AG09319 (cell line): ENCODE measurements at places on chromosomes 4 and X.

DNA sequence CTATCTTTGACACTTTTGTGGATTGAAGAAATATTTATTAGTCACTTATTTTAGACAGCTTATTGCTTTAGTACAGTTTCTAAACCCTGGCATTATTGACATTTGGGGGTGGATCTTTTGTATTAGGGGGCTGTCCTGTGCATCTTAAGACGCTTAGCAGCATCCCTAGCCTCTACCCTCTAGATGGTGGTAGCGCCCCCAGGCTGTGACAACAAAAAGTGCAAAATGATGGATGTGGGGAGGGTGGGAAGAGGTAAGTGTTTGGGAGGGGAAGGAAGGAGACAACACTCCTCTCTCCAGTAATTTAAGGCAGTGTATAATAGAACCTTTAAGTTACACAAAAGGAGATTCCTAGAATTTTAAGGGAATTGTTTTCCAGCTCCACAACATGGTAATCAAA lies 1210.6 kb downstream of the C4orf33 start:
- DNase-seq: no peak

- DNase-seq: no peak
These were observed 23.9 kb downstream of the MOB1B start for GRCh38 chr4:70925899-70926635.

DNA sequence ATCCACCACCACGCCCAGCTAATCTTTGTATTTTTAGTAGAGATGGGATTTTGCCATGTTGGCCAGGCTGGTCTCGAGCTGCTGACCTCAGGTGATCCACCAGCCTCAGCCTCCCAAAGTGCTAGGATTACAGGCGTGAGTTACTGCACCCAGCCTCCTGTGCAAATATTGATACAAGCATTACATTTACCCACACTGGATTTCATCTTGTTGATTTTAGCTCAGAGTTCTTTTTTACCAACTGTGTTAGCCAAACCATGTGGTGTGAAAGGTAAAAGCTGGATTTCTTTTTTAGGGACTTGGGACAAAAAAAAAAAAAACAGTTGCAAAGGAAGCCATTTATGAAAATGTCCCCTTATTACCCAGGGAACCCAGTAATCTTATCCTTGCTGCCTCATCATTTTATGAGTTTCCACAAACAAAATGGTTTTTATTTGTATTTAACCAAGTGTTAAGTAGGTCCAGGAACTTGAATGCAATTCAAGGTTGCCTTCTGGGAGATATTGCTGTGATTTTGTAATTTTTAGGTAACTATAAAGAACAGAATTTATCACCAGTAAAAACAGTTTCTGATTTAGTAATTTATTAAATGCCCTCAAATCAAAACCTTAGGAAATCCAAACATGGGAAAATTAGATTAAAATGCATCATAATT lies 202.5 kb downstream of the PALLD start:
- no peak for DNase-seq

DNA sequence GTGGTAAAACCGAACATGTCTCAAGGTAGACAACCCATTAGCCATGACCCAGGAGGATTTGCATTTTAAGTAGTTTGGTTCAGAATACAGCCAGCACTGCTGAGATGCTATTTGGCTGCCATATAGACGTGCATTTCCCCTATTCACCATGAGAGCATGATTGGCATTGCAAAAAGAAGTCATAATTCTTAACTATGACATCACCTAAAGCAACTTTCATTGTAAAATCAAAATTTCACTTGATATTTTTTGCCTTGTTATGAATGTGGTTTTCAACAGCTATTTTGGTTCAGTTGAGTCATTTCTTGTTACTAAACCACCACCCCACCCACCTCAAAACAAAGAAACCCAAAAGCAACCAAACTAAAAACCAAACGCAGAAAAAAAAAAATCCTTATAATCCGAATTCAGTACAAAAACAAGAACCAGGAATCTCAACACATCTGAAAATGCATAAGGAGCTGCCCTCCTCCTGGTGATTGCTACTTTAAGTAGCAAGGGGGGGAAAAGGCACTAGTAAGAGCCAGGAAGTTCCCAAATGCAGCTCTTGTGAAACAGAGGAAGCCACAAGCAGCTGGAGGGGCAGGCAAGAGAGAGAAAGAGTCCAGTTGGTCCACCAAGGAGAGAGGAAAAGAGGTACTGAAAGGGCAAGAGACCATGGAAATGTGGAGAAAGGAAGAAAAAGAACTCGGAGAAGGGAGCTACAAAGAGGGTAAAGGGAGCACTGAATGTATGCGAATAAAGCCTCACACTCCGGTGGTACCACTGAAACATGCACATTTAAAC lies 3.1 kb downstream of the SLITRK4 start:
- DNase-seq: no peak

DNA sequence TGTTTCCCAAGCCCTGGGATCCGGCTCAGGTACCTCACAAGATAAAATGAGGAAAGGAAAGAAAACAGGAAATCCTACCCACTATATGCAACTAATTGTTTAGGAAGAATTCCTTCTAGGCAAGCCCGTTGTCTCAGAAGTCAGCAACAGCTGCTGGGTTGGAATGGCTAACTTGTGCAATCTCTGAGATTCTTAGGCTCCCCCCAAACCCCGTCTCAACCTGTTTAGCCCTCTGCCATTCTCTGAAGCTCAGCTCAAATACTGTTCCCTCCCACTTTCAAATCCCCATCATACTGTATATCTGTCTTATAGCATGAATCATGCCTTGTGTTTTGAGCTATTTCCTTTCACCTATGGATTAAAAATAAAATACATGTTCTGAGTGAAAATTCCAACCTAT lies 28.9 kb downstream of the STARD8 start:
- no peak for DNase-seq

- no peak for DNase-seq
These were observed 25.4 kb upstream of the XAGE1B start for GRCh38 chrX:52542311-52542710.

- no peak for DNase-seq
These were observed 2.2 kb downstream of the UGT2B4 start for GRCh38 chr4:69493515-69493914.

DNA sequence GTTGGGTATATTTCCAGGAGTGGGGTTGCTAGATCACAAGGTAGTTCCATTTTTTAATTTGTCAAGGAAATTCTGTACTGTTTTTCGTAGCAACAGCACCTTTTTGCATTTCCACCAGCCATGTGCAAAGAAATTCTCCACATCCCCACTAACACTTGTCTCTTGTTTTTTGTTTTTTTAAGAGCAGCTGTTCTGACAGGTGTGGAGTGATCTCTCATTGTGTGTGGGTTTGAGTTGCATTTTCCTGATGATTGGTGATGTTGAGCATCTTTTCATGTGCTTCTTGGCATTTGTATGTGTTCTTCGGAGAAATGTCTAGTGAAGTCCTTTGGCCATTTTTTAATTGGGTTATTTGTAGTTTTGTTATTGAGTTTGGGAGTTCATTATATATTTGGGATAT lies 80.3 kb upstream of the PUDP start:
- no peak for DNase-seq
